ENCODE measurements at places on chromosomes 1 and 21.

GRCh38 chr1:247854899-247855545 is 2.0 kb upstream of the TRIM58 start:
- no peak for DNase-seq

DNA sequence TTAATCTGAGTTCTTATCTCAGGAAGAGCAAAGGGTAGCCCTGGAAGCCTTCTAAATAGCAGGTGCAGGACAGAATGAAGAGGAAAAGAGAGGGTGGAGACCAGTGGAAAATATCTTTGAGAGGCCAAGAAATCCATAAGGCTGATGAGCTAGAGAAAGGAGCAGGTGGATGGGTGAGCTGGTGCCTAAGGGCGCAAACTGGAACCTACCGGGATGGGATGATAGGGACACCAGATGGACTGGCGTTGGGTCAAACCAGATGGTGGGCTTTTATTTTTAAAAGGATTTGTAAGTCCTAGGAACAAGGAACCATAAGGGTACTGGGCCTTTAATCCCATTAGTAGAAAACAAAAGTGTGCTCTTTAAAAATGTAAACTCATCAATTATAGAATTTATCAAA is 59.7 kb downstream of the RGL1 start:
- DNase-seq = no peak

DNA sequence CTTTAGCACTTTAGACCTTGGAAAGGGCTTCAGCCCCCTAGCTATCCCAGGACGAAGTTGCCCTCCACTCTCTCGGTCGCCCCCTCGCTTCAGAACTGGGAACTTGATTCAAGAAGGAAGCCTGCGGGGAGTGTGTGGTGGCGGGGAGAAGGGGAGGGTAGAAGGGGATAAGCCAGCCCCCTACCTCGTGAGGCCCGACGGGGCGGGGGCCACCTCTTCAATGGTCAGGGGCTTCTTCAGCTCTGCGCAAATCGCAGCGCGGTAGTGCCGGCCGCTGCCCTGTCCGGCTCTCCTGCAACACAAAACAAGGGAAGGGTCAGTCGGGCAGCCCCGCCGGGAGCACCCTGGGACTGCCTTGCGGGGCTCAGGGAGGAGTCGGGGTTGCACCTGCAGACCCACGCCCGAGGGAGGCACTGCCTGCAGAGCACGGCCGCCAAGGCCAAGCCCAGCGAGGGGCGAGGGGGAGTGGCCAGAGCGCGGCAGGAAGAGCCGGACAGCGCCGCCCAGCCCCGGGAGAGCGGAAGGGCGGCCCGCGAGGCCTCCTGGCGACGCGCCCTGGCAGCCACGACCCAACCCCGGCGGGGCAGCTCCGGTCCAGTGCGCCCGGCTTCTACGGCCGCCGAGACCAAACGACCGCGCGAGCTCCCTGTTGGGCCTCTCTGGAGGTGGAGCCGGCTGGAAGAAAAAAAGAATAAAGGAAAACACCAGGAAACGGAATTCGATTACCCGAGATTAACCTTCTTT is 56.2 kb upstream of the RASAL2 start:
- no peak for DNase-seq

- DNase-seq = no peak
Measured at GRCh38 chr1:114524944-114525343, 13.9 kb upstream of the TRIM33 start.

DNA sequence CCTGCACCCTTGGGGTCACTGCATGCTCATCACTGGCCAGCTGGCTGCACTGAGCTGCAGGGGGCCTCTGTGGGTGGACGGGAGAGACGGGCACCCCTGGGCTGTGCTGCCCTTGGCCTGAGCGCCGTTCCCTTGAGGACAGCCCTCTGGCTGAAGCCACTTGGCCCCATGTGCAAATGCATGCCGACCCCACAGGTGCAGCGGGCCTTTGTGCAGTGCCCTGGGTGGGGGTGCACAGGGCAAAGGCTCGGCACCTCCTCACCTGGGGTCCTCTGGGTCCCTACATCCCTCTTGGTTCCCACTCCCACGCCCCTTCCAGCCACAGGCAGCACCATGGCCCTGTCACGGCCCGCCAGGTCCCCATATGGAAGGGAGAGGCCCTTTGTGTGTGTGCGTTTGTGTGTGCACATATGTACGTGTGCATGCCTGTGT is 41.3 kb downstream of the COQ8A start:
- DNase-seq = no peak

DNA sequence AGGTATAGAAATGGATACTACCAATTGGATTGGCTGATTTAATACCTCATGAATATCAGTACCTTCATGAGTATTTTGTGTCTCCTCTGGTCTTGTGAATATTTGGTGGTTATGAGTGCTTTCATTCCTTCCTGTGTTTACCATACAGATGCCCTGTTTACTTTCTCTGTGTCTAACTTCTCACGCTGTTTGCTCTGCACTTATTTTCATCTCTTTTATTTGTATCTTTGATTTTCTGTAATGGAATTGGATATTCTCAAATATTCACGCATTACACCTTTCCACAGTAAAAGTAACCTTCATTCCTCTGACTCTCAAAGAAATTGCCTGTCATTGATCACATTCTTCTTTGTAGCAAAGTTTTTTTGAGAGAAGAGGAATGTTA is 16.8 kb downstream of the CNST start:
- DNase-seq = no peak

DNA sequence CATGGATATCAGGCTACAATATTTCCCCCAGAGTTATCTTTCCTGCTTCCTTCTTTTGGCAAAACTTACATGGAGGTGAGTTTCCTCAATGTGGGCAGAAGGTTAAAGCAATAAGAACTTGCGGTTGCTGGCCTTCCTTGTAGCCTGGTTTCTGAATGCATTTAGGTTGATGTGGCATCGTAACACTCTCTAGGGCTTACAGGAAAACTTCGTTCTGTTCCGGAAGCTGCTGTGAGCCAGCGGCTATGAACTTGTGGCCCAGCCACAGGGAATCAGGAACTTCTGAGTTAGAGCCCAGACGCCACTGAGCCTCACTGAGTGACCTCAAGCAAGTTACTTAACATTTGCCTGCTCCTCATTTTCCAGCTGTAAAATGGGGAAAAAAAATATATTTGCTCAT is 623.4 kb upstream of the ADAMTS5 start:
- DNase-seq = no peak

GRCh38 chr1:5839161-5839880 is 152.9 kb downstream of the NPHP4 start:
- DNase-seq = no peak

- DNase-seq = no peak
Measured at GRCh38 chr1:12472798-12473551, 145.0 kb downstream of the DHRS3 start.

GRCh38 chr1:17582124-17582774 is 42.8 kb downstream of the ARHGEF10L start:
- DNase-seq = no peak

DNA sequence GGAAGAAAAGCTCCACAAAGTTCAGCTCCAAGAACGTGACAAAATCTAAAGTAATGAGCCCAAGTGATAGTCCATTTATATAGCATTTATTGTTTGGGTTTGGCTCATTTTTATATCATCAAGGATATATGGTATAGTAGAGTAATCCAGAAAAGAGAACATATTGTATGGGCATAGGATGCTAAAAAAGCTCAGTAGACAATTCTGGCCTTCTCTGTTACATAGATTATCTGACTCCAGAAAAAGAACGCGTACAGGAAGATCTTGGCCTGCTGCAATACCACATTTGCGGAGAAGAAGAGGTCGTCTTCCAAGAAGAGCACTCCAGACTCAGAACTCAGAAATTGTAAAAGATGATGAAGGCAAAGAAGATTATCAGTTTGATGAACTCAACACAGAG is 43.8 kb downstream of the TMED5 start:
- no peak for DNase-seq

DNA sequence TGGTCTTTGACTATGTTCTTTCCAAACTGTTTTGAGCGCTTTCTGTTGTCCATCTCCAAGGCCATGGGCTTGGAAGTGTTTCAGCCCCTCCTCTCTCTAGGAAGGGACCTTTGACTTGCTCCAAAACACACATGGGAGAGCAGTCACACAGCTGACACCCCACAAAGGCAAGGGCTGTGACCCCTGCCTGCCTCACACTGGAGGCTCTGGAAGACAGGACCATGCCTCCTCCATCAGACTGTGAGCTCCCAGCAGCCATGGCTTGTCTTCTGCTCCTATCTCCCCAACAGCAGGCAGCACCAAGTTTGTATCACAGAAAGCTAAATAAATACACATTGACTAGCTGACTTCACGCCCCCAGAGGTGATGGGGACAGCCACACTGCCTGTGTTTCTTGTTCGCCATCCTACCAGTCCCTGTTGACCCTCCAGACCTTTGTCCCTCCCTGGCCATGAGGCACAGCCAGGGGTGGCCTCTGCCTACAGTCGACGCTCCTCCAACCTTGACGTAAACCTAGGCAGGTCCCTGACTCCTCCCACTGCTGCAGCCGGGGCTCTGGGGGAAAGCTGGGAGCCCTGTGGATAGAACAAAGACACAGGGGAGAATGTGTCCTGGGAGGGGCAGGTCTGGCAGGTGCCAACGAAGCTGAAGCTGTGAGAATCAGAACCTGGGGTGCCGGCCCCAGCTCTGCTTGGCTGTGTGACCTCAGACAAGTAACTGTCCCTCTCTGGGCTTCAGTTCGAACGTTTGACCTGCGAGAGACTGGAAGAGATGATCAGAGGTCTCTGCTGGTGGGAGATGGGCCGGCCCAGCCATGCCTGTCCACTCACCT is 4.8 kb downstream of the PLA2G2F start:
- DNase-seq = no peak

GRCh38 chr1:109517337-109517736 is 7.8 kb upstream of the AMIGO1 start:
- DNase-seq = no peak

DNA sequence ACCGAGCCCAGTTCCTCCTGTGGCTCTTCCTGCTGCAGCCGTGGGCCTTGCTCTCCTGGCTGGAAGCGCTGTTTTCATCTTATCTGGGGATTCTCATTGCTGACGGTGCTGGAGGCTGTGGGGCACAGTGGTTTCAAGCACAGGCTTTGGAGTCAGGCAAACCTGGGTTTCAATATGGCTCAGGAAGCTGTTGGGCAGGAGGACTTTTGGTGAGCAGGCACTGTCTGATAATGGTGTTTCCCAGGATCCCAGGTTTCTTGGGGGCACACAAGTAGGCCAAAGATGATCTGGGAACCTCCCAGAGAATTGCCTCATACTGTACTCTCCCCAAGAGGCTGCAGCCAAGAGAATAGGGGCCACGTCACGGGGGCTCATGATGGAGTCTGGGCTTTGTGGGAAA is 105.6 kb upstream of the TRABD2B start:
- no peak for DNase-seq

GRCh38 chr1:160858097-160858496 is 4.6 kb downstream of the CD244 start:
- no peak for DNase-seq

- no peak for DNase-seq
Measured at GRCh38 chr1:171916315-171916771, 75.0 kb downstream of the DNM3 start.

GRCh38 chr1:34166191-34166624 is 1.2 kb upstream of the CSMD2 start:
- no peak for DNase-seq

DNA sequence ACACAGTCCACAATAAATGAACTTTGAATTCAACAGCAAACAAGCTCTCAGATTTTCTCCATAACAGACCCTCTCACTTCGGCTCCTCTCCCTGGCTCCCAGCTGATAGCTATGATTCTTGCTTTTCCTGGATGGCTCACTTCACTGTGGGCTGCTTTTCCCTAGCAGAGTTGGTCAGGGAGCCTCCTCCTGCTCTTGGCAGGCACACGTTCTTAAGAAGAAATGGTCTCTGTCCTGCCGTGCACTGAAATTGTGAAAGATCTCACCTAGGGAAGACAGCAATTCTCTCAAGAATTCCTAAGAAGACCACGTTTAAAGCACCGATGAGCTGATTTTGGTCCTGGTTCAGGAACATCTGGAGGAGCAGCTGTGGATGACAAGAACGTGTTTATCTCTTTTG is 148.5 kb upstream of the KCNK2 start:
- DNase-seq = no peak

DNA sequence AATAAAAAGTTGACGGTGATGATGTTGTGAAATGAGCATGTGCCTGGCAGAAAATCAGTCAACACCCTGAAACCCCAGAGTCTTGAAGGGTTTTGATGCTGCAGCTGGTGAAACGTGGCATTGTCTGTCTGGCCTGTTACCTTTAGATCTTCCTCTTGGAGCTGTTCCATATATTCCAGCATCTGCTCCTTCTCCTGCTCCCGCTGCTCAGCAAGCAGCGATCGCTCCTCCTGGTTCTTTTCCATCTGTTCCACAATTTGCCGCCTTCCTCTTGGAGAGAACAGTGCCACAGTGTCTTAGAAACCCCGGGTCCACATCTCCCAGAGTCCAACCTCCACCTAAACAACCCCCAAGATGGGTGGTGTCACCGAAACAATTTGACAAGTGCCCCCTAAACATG is 15.7 kb downstream of the CFAP45 start:
- DNase-seq = no peak

DNA sequence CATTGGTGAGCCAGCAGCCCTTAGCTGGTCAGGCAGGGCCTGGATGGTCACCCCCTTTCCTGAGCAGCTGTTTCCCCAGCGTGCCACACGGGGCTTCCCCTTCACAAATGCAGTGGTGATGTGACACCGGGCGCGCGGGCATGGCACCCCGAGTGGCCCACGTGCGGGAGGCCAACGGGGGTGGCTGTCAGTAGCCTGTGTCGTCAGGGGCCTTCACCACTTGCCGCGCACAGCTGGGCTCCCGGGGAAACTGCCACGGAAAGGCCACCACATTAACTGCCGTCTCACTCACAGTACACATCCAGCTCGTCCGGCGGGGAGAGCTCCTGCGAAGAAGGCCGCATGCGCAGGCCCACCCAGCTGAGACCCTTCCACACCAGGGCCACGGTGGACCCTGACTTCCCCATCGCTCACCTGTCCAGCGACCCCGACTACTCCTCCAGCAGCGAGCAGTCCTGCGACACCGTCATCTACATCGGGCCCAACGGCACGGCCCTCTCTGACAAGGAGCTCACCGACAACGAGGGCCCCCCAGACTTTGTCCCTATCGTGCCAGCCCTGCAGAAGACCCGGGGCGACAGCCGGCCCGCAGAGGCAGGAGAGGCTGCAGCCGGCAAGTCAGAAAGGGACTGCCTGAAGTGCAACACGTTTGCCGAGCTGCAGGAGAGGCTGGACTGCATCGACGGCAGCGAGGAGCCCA is 530.5 kb downstream of the KIF26B start:
- no peak for DNase-seq

- DNase-seq = no peak
Measured at GRCh38 chr1:227941509-227942020, 6.2 kb downstream of the WNT9A start.

GRCh38 chr1:74480068-74480467 is 32.3 kb downstream of the LRRC53 start:
- DNase-seq = no peak

- no peak for DNase-seq
Measured at GRCh38 chr21:34282223-34282622, 81.6 kb upstream of the KCNE2 start.

DNA sequence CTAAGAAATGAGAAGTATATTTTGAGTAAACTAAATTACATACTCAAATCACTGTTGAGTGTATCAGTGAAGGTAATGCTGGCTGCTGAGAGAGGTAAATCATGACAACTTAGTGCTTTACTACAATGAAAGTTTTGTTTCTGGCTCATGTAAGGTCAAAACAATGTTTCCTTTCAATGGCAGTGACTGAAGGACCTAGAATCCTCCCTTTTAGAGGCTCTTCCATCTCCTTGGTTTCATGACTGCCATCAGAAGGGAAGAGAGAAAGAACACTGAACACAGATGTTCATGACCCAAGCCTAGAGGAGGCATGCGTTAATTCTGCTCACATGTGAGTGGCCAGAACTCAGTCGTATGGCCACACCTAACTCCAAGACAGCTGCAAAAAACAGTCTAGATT is 130.6 kb downstream of the AKT3 start:
- no peak for DNase-seq

GRCh38 chr1:174174461-174175329 is 15.4 kb downstream of the RABGAP1L start:
- DNase-seq = no peak
